ENCODE measurements at places on chromosomes 1 and 21.
A peak's percentile ranks its signal among the peaks of the same experiment; 100 is the strongest.

DNA sequence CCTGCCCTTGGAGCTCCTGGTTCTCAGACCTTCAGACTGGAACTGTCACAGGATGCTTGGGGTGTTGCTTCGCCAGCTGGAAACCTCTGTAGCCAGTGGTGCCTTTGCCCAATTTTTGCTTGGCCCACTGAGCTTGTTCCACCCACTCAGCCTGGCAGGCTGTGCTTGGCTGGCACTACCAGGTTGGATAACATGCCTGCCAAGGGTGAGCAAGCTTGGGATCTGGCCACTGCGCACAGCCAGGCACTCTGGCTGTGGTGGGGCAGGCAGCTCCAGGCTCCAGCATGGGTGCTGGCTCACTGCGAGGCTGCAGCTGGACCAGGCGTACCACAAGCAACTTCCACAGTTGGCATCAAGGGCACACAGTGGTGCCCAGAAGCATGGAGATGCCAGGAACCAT, 967.8 kb upstream of the NCAM2 start:
- DNase-seq = no peak

- no peak for DNase-seq
Observed at GRCh38 chr21:35932232-35932911, 128.0 kb downstream of the SETD4 start.

GRCh38 chr1:161834967-161835550, 68.9 kb downstream of the ATF6 start:
- DNase-seq = no peak

DNA sequence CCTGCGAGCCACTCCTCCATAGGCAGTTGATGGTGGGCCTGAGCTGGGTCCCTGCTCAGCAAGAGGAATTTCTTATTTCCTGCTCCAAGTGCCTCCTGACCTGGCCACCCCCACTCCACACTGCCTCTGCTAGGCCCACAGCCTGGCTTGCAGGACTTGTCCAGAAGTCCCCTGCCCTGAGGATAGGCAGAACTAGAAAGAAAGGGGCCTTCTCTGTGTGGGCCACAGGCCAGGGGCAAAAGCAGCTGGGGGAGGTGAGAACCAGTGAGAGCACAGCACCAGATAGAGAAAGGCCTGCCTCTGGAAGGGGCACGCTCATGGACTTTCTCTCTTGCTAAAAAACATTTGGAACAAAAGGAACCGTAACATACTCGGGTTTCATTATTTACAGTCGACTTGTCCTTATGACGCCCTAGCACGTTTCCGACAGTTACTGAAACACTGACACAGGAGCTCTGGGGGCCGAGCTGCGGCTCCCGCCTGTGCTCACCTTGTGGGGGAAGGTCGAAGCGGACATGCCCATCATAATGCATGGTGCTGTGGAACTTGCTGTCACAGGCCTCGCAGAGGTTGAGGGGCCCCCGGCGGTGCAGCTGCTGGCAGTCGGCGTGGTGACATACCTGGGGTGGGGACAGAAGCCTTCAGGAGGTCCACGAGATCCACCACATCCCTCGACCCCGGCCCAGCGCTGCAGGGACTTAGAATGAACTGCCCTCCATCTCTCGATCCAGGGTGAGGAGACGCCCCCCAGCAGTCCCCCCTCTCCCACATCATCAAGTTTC, 11.3 kb upstream of the TNFRSF25 start:
- no peak for DNase-seq

DNA sequence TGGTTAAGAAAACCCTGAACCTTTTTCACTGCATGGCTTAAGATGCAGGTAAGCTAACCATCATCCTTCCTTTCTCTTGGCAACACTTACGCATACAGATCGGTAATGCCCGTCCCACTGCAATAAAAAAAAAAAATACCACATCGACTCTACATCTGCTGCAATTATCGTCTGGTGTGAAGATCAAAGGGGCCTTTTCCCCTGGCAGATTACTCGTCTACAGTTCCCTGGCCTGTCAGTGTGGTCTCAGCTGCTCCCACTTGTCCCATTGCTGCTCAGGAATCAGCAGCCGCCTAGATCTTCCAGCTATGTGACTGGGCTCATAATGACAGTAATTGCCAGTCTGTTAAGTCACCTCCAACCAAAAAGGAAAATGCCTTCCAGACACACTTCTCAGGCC, 133.1 kb downstream of the SETD4 start:
- no peak for DNase-seq

- no peak for DNase-seq
Observed at GRCh38 chr1:178629252-178630154, 95.5 kb upstream of the RALGPS2 start.

GRCh38 chr1:229452956-229453801, 19.3 kb upstream of the ACTA1 start:
- no peak for DNase-seq

DNA sequence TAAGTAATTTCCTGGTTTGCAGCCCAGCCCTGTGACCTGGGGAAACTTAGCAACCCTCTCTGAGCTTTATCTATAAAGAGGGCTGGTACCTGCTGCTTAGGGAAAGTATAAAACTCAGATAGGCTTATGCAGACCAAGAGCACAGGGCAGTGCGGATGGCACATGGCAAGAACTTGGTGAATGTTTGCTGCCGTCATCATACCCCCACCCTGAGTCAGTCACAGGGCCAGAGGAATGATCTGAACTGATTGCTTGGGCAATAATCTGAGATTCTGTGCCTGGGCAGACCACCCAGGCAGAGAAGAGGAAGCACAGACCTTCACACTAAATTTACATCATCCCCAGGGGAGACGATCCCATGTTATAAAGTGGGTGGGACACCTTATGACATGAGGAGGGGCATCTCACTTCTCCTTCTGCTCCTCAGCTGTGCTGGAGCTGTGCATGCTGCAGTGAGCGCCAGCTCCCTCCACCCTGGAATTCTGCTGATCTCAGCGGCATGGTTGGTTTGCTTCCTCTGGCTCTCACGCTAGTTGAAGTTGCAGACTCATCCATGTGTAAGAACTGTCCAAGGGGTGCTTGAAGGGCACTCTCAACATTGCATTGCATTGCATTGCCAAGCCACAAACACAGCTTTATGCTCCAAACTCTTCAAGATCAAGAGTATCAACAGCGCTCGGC, 197.1 kb downstream of the AJAP1 start:
- no peak for DNase-seq

DNA sequence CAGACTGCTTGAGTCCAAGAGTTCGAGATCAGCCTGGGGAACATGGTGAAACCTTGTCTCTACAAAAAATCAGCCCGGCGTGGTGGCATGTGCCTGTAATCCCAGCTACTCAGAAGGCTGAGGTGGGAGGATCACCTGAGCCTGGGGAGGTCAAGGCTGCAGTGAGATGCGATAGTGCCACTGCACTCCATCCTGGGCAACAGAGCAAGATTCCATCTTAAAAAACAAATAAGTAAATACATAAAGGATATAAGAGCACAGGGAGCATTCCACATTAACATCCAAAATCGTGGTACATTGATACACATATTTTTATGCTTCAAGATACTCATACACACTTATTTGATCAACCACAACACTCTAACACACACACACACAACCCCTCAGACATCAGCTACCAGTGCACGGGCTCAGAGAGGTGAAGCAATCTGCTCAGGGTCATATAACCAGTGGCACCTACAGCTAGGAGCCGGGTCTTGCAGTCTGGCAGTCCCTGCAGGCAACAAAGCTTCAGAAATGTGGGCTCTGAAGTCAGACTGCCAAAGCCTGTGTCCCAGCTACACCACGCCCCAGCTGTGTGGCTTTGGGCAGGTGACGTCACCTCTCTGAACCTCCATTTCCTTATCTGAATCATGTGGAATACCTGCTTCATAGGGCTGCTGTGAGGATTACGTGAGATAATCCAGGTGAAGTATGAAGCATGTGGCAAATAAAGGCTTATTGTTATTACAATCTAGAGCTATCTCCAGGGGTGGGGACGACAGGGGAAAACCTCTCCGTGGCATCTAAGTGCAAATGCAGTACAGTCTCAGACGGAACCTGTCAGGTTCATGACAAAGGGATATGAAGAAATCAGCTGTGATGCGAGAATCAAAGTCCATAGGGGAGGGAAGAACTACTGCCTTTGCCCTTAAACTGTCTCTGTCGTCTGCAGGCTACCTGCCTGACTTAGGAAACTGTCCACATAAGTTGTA, 4.8 kb upstream of the CRYBG2 start:
- DNase-seq = peak; percentile 62

- no peak for DNase-seq
Observed at GRCh38 chr1:181383695-181384094, 99.6 kb upstream of the CACNA1E start.

DNA sequence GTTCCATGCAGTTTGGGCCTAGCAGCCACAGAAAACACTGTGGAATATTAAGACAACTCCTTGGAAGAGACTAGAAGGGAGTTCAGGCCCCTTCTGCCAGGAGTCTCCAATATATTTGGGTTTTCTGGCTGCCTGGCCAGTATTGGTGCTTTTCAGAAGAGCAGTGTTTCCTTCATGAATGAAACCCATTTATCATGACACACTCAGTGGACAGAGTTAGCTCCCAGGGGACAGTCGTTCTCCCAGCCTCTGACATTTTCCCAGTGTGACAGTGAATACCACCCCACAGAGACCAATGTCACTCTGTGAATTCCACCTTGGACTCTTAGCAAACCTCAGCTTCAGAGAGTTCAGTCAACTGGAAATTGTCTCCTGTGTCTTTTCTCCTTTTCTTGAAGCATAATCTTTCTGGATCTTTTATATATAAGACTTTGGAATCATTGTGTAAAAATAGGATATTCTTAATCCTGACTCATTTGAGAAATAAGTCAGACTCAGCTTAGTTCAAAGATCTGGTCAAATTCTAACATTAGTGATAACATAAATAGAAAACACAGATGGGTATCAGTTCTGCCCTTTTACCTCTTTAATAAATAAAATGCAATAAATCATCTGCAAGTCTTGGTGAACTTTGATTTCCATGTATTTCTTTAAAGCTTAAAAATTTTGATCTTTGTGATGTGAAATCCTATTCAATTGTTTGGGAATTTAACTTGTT, 40.4 kb downstream of the GNG12 start:
- no peak for DNase-seq

GRCh38 chr1:27928216-27928954, 6.4 kb upstream of the SMPDL3B start:
- DNase-seq = no peak

- DNase-seq = no peak
Observed at GRCh38 chr1:10717296-10718082, 79.0 kb downstream of the CASZ1 start.

- no peak for DNase-seq
Observed at GRCh38 chr1:150985179-150985825, 3.2 kb downstream of the ANXA9 start.

DNA sequence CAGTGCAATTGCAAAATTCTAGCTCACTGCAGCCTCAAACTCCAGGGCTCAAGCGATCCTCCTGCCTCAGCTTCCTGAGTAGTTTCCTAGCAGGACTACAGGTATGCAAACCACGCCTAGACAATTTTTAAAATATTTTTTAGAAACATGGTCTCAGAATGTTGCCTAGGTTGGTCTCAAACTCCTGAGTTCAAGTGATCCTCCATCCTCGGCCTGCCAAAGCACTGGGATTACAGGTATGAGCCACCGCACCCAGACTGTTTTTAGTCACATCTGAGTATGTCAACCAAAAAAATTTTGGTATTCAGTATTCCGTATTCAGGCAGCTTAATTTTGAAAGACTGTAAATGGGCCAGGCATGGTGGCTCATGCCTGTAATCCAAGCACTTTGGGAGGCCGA, 11.2 kb downstream of the TARBP1 start:
- DNase-seq = no peak

DNA sequence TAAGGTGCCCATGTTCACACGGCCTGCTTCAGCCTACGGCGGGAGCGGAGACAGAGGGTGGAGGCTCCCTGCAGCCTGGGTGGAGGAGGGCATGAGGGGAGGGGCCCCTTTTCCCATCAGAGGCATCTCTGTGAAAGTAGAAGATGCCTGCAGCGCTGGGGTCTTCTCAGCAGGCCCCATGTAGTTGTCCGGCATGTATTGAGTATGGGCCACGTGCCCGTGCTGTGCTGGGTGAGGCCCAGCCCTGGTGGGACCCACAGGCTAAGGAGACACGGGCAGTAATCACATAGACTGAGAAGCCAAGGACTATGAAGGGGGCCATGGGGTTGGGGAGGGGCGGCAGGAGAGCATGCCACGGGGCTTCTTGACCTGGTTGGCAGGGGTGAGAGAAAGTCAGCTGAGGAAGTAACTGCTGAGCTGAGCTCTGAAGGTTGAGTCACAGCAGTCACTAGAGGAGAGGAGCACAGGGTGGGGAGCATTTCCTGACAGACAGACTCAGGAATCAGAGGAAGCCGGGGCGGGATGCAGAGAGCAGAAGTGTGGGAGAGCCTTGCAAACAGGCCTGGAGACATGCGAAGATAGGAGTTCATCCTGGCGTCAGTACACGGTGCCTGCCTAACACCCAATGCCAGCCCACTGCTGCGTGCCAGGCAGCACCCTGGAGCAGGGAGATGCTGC, 21.6 kb downstream of the PSEN2 start:
- DNase-seq = no peak

- no peak for DNase-seq
Observed at GRCh38 chr1:33698361-33699035, 165.4 kb upstream of the HMGB4 start.

- DNase-seq = no peak
Observed at GRCh38 chr21:46057710-46058241, 40.1 kb upstream of the COL6A2 start.

DNA sequence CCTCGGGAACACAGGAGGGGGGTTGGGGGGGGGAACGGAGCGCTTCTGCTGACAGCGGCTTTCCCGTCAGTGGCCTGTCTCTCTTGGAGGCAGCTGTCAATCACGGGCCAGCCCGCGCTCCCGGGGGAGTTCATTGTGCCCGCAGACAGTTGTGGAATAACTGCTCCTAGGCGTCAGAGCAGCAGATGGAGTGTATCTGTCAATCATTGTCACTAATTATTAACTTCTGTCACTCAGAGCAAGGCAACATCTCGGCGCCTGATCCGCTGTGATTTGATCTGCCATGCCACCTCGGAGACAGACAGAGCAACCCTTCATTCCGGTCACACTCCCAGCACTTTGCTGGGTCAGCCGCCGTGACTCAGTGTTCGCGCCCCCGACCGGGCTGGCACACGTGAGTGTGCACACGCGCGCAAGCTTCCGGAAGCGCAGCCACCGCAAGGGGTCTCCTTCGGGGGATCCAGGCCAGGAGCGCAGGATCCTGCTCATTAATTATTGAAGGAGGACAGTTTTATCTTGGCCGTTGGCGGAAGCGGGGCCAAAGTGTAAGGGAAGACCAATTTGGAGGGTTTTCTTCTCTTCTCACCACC, 75.8 kb downstream of the RRAGC start:
- DNase-seq = no peak

DNA sequence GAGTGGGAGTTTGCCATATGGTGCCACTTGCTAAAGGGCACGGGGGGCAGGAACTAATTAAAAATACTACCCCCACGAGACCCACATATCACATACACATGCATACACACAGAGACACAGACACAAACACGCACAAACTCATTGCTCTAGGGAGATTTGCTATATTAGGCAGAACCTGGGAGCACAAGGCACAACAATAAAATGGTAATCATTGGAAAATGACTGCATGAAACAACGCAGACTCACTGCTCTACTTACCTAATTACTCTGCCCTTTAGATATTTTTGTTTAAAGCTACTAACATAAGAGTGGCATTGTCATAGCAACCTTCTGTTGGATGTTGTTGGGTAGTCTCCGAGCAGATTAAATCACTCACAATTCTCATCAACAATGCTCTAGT, 20.3 kb upstream of the RGS4 start:
- DNase-seq = no peak
